Stimulated activated CD8-positive, alpha-beta memory T cell treated with anti-CD3 and anti-CD28 coated beads, Interleukin-7, amount 100 ng/mL, for 1 hour (primary cell): ENCODE measurements at places on chromosomes 5 and 9.

DNA sequence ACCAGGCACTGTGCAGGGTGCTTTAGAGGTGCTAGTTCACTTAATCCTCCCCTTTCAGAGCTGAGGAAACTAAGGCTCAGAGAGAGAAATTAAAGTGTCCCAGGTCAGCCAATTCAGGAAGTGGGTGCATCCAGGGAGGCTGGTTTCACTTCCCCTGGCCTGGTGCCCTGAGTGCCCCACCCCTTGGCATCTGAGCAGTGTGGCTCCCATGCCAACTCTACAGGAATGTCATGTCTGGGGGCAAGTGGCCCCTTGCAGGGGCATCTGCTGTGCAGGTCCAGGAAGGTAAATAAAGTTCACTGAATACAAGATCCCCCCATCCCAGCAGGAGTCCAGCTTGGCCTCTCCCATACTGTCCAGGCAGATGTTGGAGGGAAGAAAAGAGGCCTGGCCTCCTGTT, 4.4 kb upstream of the N4BP3 start:
- DNase-seq, result no peak

GRCh38 chr9:105421154-105421553, 26.7 kb upstream of the FSD1L start:
- DNase-seq, result no peak

DNA sequence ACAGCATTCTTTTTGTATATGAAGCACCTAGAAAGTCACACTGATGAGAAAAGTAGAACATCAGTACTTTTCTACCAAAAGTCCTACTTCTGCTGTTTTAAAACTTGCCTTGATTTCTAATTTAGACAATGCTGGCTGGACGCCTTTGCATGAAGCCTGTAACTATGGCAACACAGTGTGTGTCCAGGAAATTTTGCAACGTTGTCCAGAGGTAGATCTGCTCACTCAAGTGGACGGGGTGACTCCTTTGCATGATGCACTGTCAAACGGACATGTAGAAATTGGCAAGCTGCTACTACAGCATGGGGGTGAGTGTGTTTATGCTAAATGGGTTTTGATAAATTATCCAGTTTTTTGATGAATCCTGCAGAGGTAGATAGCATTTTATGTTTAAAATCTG, 73.5 kb downstream of the SLF1 start:
- no peak for DNase-seq

DNA sequence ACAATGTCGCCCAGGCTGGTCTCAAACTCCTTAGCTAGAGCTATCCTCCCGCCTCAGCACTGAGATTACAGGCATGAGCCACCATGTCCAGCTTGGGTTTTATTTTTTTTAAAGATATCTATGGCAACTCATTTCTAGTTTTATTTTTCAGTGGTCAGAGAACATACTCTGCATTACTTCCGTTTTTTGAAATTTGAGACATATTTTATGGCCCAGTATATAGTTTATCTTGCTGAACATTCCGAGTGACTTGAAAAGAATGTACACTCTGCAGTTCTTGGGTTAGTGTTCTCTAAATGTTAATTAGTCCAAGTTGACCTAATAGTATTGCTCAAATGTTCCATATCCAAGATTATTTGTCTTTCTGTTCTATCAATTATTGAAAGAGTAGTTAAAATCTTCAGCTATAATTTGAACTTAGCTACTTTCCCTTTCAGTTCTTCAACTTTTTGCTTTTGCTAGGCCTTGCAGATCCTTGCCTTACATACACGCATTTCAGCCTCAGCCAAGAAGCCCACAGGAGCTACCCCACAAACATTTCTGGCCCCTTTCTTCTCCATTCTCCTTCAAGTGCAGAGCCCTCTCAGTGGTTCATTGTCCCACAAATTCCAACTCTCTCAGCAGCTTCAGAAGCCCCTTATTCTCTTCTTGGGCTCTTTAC, 22.3 kb upstream of the SNAPC3 start:
- DNase-seq, result no peak

- no peak for DNase-seq
Measured at GRCh38 chr9:95383185-95383676, 65.7 kb upstream of the FANCC start.

- no peak for DNase-seq
Measured at GRCh38 chr5:117201001-117201400, 626.4 kb upstream of the SEMA6A start.

GRCh38 chr9:112013266-112013665, 116.7 kb downstream of the UGCG start:
- no peak for DNase-seq
